ENCODE measurements at places on chromosomes 6 and 20.

DNA sequence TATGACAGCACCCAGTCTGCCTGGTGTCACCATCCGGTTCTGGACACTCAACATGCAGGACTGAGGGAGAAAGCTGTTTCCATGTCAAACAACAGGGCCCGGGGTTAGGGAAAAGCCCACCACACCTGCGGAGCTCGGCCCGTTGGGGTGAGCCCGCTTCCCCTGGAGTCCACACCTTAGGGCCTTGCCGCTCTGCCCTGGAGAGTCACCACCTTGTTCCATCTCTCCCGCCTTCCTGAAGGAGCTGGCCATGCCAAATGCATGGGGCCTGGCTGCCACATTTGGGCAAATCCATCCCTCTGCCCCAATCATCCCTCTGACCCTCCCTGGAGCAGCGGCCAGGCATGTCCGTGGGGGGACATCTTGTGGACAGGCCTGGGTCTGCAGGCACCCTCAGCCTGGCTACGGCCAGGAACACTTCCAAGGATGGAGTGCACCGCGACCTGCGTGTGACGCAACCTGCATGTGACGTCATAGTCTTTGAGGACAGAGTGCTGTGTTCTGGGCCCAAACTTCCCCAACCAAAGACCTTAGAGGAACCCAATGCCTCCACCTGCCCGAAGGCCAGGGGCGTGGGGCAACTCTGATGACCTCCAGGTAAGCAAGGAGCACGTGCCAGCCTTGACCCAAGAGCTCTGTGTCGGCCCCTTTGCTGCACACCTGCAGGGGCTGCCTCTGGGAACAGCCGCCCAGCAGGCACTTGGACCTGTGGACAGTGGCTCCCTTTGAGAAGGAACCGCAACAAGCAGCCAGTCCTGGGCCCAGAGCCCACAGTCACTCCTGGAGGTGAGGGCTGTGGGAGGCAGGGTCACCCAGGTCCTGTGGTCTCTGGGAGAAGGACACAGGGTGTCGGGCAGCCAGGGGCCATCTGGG, 1.7 kb downstream of the CABLES2 start:
- DNase-seq = no peak

- no peak for DNase-seq
Measured at GRCh38 chr6:67888886-67889681, 746.0 kb upstream of the ADGRB3 start.

DNA sequence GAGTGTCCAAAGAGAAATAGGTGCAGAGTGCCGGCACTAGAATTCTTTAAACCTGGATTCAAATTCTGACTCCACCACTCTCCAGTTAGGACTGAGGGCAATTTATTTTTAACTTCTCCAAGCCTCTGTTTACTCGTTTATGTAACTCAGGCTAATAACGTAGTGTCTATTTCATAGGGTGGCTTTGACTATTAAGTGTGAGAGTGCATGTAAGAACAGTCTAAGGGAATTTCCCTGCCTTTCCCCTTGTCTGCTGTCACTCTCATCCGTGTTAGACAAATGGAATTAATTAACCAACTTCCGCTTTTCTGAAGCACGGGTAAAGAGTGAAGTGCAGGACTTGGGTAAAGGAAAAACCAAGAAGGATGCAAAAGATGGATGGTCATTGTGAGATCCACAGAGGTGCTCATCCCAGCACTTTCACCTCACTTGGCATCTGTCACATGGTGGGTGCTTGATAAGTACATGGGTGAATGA, 4.1 kb upstream of the ZKSCAN8 start:
- peak; percentile 47 for DNase-seq

DNA sequence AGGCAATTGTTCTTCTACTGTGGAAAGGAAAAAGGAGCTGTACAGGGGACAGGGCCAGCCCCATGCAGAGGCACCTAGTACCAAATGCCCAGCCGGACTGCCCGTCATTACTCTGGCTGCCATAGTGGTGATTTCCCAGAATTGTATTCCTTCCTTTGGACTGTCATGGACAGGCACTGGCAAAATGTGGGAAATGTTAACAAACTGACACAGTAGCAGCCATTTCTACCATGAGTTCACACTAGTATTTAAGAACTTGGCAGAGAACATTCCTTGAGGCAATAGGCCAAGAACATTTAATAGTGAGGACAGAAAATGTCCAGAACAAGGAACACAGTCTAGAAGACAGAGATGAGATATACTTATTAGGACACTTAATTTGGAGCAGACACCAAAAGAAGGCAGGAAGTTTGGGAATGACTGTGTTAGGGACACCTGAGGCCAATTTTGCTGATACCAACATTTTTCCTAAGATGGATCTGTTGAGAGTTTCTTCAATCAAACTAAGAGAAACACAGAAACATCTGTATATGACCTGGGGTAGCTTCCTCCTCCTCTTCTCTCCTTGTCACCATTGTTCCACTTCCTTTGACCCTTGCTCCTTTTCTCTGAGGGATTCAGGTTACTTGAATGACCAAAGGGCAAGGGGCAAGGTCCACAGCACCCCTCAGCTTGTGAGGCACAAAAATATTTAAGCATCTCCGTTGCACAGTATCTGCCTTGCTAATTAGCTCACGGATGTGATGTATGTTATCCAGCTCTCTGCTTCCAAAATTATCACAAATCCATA, 14.9 kb downstream of the ADTRP start:
- DNase-seq = no peak

GRCh38 chr20:12824328-12825225, 184.2 kb upstream of the SPTLC3 start:
- no peak for DNase-seq

- no peak for DNase-seq
Measured at GRCh38 chr6:120992257-120992656, 342.0 kb downstream of the TBC1D32 start.

GRCh38 chr20:47886454-47887041, 101.3 kb upstream of the SULF2 start:
- DNase-seq = no peak

- no peak for DNase-seq
Measured at GRCh38 chr6:160678744-160679401, 14.8 kb upstream of the LPA start.

DNA sequence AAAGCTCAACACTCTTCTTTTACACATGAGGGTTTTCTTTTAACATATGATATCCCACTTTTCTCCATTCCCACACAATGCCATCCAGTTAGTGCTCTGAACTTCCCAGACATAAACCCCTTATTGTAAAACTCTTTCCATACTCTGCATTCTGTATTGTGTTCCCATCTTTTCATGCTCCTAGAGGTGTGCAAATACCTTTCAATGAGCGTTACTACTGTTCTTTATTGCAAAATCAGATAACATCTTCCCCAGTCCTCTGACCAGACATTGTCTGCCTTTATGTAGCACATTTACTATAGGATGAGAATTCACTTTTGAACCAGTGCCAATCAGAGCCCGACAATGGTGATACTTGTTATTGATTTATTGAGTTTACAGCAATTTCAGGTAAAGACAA, 296.2 kb downstream of the GRIK2 start:
- no peak for DNase-seq

DNA sequence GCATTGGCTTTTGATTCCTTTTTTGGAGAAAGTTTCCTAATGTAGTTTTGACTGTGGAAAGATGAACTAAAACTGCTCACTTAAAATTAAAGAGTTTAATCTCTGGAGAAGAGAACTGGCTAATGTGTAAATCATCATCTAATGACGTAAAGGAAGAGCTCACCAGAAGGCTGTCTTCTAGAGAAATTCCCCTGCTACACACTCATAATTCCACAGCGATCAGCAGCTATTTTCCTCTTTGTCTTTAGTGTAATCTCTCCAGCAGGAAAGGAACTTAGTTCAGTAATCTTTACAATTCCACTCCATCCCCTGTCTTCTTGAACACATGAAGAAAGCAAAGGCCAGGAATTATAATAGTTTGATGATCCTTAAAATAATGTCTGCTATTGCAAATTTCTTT, 15.8 kb downstream of the SPTLC3 start:
- no peak for DNase-seq

DNA sequence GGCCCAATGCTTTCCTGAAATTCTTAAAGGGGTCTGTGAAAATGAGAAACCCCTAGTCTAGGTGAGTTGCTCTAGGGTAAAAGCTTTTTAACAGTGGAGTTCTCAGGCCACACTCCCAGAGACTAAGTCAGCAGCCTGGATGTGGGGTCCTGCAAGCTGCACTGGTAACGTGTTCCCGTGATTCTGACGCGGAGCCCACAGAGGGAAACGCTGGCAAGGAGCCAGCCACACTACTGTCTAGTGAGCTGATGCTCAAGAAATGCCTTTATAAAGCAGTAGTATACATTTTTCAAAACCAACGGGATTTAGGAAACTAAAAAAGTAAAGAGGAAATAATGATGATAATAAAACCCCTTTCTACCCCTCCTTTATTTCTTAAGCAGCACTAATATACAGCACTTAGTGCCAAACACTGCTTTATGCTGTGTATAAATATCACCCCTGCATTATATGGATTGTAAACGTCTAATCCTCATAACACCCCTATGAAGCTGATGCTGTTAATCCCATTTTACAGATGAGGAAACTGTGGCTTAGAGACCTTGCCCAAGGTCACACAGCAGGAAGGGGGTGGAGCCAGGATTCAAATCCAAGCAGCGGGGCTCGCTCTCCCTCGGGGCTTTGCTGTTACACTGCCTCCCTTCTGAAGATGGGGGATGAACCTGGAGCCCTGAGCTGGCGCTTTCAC, 25.0 kb downstream of the KCNK15 start:
- no peak for DNase-seq

DNA sequence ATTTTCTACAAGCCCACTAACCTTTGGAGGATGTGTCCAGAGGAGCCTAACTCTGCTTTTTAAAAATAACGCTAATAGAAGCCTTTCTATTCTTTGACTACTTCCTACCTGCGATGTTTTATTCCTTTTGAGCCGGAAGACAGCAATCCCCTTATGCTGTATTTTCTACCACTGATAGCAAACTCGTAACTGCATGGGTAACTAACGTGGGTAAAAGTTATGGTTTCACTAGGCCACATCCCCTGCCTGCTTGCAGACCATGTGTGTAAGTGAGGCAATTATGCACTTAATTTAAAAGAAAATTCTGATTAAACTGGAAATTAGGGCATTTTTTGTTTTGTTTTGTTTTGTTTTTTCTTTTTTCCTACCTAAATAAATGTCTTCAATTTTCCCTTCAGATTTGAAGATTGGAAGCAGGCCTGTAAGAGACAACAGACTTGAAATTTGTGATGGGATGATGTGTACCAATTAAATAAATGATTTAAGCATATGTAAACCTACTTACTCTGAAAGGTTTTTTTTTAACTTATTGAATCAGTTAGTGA, 931 bp downstream of the UFL1 start:
- DNase-seq = no peak

- no peak for DNase-seq
Measured at GRCh38 chr6:19699932-19700331, 137.2 kb upstream of the ID4 start.

All from stimulated activated naive B cell treated with anti-CD40 and anti-IgM and Interleukin-4, amounts not matched to agents 10 μg/mL and 1 μg/mL and 100 μg/mL, for 72 hours (primary cell).